ENCODE measurements at places on chromosomes 7 and 10.
A peak's percentile ranks its signal among the peaks of the same experiment; 100 is the strongest.

GRCh38 chr10:44010873-44011602, 362.4 kb upstream of the ZNF32 start:
- no peak for DNase-seq

DNA sequence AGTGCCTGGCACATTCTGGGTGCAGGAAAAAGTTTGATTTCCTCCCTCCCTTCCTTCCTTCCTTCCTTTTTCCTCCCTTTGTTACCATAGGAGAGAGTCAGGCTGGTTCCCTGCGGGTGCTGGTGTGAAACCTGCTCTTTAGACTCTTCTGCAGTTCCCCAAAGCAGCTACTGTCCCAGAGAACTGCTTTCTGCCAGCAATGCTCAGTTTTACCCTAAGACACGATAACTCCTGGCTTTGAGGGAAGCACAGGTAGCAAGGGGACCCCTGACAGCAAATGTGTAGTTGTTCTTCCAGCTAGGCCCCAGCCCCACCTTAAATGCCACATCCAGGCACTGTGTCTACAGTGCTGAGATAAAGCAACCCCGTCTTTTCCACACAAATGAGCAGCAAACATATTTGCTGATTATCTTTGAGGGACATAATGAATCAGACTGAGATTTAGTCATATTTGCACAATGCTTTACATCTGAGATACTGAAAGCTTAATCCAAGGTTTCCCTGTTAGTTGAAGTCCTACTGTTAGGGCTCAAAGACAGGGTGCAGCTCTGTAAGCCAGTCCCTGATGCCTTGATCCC, 55.5 kb downstream of the MET start:
- no peak for DNase-seq

- no peak for DNase-seq
Measured at GRCh38 chr7:68107261-68107660, 1110.6 kb downstream of the TYW1 start.

DNA sequence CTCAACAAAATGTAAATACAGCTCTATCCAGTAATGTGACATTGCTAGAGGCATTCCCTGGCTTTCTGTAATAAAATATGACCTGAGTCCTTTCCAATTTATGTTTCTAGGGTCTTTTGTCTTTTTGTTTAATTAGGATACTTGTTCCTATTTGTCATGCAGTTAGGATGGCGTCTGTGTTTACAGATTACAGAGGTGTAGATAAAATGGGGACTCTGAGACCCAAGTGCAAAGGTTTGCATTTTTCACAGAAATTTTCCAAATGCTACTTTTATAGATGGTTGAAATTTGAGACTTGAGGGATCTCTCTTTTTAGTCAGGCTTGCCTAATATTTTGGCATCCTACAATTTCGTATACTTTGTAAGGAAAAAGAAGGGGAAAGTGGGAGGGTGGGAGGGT, 332.4 kb downstream of the PTEN start:
- DNase-seq: no peak

DNA sequence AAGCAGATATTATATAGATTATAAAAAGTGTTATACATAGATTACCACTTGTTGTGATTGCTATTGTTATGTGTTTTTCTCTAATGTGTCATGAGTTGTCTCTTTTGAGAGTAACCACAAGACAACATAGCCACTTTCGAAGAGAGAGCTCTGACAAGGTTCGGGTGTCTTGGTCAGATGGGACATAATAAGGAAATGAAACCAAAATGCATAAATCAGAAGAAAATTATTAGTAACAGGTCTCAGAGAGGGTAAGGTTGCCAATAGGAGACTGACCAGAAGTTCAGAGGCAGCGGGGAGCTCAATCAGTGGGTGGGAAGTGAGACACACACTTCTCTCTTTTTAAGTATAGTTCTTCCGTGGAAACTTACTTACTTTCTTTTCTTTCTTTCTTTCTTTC, 639.2 kb upstream of the POT1 start:
- no peak for DNase-seq

DNA sequence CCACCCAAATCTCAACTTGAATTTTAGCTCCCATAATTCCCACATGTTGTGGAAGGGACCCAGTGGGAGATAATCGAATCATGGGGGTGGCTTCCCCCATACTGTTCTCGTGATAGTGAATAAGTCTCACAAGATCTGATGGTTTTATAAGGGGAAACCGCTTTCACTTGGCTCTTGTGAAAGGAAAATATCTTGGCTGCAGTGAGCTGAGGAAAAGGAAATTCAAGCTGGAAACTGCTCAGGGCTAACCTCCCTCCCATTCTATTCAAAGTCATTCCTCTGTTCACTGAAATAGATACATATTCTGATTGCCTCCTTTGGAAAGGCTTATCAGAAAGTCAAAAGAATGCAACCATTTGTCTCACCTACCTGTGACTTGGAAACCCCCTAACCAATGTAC, 15.8 kb downstream of the CYCS start:
- DNase-seq: no peak

GRCh38 chr10:92103376-92104090, 180.0 kb downstream of the BTAF1 start:
- DNase-seq: no peak

GRCh38 chr10:33139181-33139646, 181.2 kb upstream of the ITGB1 start:
- peak; percentile 65 for DNase-seq

DNA sequence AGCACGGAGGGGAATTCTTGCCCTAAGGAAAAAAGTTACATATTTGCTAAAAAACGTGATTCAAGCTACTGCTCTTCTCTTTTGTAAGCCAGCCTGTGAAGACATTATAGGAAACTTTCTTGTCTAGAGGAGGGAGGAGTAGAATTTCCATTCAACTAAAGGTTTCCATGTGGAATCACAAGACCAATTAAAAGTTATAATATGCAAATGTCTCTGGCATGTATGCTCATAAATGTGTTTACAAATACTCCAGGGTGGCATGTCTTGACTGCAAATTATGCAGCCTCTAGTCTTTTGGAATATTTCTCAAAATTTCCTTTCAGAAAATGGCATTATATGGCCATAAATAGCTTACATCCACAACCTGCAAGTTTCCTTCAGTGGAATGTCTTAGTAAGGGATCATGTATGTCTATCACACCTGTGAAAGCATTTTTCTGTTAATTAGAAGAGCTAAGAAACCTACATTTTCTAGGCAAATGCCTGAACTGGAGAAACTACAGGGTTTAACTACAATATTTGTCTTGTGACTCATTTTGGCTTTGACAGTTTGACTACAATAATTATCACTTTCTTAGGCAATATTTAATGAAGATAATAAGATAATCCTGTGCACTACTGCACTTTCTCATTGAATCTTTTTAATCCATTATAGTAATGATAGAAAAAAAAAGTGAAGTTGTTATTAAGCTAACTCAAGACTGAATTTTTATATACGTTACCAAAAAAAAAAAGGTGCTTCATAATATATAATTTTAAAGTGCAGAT, 111.1 kb upstream of the C10orf90 start:
- no peak for DNase-seq

DNA sequence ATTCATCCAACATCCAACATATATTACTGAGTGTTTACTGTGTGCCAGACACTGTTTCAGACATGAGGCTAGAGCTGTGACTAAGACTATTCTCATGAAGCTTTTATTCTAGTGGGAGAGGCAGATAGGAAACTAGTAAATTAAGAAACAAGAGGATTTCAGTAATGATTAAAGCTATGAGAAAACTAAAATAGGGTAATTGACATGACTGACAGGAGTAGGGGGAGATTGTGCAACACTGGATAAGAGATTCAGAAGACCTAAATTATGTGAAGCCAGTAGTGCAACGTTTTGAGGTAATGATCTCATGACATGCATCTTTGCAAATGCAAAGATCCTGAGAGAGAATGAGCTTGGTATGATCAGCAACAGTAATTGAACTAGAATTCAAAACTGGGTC, 48.6 kb upstream of the MKLN1 start:
- DNase-seq: no peak

DNA sequence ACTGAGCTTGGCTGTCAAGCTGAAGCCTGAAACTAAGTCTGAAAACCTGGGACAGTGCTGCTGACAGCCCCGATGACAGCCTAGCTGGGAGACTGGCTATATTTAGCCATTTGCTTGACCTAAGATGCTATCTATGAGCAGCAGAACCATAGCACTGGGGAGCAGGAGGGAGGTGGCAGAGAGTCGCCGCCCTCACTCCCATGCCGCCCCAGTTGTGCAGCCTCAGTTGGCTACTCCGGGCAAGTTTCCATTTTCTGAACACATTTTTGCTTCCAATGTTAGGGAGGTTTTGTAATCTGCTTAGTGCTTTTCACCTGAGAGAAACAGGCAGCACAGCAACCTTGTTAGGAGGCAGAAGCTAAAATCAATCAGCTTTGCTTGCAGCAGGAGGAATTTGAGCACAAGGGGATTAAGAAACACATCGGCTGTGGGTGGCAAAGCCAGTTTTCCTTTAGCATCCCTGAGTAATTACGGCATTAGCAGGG, 20.4 kb upstream of the C10orf71 start:
- DNase-seq: no peak

DNA sequence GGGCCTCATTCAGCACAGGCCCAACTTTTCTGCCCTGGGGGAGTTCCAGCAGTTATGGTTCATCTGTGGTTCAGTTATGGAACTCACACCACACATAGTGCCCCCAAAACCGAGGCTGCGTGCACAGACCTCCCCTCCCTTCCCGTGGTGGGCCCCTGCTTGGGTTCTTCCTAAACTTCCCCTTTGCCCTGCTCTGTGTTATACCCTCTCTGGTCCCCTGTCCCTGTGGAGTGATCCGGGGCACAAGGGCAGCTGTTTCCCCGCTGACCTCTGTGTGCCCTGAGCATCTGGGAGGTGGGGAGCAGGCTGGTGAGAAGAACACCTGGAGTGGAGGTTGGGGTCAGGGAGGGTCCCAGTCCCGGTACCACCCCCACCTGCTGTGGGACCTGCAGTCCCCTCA, 39.4 kb downstream of the HTRA1 start:
- DNase-seq: no peak

- DNase-seq: no peak
Measured at GRCh38 chr10:1100143-1100542, 44.0 kb downstream of the WDR37 start.

GRCh38 chr10:21122907-21123306, 225.8 kb upstream of the NEBL start:
- no peak for DNase-seq

DNA sequence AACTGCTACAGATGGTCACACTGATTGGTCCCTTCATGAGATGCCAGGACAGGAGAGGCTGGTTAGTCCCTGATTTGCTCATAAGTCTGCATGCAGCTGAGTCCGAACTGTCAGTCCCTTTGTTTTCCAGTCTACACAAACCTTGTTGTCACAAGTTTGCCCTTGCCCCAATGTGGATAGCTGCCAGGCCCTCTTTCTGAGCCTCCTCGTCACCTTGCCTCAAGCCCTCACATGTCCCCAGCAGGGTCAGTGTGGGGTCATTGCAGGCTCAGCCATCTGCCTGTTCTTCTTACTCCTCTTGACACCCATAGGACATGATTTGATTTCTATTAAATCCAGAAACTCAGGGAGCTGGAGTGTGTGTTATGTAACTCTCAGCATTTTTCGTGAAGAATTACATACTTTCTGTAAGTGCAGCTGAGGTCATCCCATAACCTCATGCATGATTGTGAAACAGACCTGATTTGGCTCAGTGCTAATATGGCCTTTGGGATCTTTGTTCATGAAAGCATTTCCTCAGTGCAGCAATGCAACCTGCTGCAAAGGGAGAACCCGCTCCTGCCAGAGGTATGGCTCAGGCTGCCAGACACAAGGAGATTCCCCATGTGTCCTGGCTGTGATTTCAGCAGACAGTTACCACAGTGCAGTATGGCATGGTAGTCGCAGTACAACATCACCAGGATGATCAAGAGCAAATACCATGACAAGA, 70.0 kb upstream of the ZMIZ2 start:
- no peak for DNase-seq

GRCh38 chr7:86980223-86980622, 79.2 kb downstream of the ELAPOR2 start:
- DNase-seq: no peak

- no peak for DNase-seq
Measured at GRCh38 chr10:974038-974784, 14.0 kb upstream of the GTPBP4 start.

DNA sequence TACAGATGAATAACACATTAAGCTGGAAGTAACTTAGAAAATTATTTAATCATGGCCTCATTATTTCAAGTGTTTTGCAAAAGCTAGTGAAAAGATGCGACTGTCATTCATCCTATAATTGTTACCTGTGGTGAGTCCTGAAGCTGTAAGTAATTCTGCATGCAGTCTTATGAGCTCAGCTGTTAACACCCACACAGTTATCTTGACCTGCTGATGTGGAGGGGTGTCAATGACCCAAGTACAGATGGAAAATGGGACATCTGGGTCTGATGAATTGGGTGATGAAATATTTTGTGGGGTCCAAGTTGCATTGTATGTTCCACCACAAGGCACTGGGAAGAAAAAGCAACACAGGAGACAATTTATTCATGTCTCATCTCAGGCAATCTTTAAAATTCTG, 68.9 kb downstream of the OR13A1 start:
- no peak for DNase-seq

DNA sequence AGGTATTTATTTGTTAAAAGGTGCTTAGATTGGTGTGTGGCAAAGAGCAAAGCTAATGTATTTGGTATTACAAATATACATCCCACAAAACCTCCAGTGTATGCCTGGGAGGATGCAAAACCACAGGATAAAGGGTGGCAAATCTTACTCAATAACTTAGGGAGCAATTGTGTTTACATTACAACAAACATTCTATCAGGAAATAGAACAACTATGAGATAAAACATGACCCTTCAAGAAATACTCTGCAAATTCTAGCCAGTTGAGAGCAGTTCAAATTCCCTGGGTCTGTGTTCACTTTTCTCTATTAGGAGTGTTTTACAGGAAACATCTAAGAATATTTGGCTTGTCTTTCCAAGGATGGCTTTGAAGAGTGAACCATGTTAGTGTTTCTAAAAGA, 64.9 kb downstream of the CUL1 start:
- DNase-seq: no peak

DNA sequence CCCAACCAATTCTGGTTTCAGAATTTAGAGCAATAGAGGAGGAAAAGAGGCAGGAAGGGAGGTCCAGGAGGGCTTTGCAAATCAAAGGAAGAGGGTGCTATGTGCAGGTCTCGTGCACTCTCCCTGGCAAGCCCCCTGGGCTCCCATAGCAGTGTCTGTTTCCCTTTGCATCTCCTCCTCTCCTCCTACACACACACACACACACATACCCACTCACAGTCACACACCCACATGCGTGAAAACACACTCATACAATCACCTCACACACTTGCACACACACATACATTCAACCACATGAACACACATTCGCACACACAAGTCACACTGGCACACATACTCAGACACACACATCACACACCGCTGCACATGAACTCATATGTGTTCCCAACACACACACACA, 105.3 kb downstream of the OAT start:
- no peak for DNase-seq

GRCh38 chr7:37832194-37832593, 16.2 kb upstream of the NME8 start:
- no peak for DNase-seq

DNA sequence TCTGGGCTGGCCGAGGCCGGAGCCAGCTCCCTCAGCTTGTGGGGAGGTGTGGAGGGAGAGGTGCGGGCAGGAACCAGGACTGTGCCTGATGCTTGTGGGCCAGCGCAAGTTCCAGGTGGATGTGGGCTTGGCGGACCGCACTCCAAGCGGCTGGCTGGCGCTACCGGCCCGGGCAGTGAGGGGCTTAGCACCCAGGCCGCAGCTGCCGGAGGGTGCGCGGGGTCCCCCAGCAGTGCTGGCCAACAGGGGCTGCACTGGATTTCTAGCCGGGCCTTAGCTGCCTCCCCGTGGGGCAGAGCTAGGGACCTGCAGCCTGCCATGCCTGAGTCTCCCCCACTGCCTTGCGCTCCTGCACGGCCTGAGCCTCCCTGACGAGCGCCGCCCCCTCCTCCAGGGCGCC, 242.8 kb downstream of the CCSER2 start:
- no peak for DNase-seq

All from activated CD4-positive, CD25-positive, alpha-beta regulatory T cell treated with anti-CD3 and anti-CD28 coated beads, Interleukin-2, amount 50 U/mL, for 16 hours (primary cell).